IPS DF 19.7 (cell line): ENCODE measurements at places on chromosomes 7 and 10.

- no peak for DNase-seq
Measured at GRCh38 chr7:69762821-69763352, 164.6 kb downstream of the AUTS2 start.

GRCh38 chr7:12851142-12851541 lies 163.7 kb downstream of the ARL4A start:
- no peak for DNase-seq

DNA sequence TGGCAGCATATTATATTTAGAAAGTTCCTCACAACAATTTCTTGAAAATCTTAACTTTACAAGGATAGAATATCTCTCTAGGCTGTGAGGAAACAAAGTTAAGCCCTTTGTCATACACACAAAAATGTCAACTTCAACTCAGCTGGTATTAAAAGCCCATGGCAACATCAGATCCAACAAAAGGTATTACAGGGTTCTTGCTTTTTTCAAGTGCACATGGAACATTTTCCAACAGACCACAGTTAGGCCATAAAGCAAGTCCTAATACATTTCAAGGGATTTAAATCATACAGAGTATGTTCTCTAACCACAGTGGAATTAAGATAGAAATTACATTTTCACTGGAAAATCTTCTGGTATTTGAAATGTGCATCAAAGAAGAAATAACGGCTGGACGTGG lies 71.9 kb upstream of the OIT3 start:
- no peak for DNase-seq

DNA sequence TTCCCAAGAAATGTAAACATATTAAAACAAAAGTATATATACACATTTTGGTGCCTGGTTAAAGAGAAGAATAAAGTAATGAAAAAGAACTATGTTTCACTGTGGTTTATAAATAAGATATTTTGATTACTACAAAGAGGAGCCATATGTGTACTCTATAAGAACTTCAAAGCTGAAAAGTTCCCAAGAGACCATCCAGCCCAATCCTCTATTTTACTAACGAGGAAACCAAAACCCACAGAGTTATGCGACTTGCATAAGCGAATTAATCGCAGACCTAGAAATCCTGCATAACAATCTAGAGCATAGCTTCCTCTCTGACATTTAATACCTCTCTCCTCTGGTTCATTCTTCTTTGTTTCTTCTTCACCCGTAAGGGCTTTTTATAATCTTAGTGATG lies 937.1 kb downstream of the CNTNAP2 start:
- no peak for DNase-seq

DNA sequence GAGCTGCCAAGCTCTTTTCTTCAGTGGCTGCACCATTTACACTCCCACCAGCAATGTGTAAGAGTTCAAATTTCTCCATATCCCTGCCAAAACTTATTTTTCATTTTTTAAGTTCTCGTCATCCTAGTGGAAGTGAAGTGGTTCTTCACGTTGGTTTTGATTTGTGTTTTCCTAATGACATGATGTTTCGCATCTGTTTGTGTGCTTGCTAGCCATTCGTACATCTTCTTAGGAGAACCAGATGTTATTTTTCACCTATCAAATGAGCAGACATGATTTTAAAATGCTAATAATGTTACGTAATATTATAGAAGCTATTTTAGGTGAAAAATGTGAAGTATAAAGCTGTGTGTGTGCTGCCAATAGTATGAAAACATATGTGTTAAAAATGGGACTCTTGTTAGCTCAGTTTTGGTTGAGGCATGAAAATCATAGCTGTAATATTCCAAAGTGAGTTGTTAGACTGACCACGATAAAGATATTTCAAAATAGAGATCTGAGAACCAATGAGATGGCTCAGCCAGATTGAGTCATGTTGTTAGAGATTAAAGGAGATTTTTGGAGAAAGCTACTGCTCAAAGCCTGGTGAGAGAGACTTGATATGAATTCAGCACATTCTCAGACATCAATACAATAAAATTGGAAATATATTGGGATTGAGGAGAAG lies 25.9 kb upstream of the GALNT11 start:
- DNase-seq, result no peak

GRCh38 chr7:28840592-28840995 lies 117.5 kb downstream of the TRIL start:
- no peak for DNase-seq

GRCh38 chr10:69044546-69044945 lies 43.4 kb upstream of the SRGN start:
- DNase-seq, result no peak

GRCh38 chr10:3067118-3067858 lies at the start of gene PFKP:
Gene PFKP, plus strand, starts transcription at chr10:3067548. Its CDS starts 48 bp downstream, at chr10:3067596.
- DNase-seq, result no peak

DNA sequence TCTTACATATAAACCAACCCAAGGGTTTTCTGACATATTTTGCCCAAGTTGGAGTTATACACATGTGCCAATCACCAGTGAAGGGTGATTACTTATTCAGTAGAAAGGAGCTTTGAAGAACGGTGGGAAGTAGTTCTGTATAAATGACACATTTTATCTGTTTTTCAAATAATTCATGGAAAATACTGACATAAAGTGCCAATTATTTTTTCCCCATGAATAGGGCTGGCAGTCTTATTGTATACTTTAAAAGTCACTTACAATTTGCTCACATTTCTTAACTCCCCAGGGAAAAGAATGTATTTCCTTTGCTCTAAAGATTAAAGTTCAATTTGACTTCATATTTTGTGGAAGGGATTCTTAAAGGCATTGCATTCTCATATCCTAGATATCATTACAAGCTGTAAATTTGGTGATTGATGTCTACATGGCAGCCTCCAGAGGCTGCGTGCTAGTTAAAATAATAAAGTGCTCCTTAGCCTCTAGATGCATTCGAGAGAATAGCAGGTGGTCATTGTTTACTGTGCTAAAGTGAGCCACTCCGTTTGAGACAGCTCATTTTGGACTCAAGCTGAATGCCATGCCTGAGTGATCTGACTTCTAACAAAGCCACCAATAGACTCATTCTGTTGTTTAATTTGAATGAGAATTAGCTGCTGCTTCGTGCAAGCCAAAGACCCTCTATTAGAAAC lies 148.8 kb upstream of the NRP1 start:
- no peak for DNase-seq

DNA sequence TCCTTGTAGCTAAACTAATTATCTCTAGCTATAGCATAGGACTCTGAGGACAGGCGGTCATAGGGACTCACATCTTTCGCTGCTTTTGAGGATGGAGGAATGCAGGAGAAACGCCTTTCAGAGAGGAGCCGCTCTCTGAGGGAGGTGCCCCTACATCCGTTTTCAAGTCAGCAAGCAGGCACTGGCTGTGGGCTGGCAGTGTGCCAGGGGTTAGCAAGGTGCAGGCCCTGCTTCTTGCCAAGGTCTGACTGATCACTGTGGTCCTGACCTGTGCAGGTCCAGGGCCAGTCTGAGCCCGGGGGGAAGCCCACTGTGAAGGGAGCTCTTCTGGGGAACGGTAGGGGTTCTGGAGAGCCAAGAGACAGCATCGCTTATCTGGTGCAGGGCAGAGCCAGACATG lies 89.4 kb downstream of the SH3PXD2A start:
- no peak for DNase-seq

GRCh38 chr7:86978808-86979506 lies 80.5 kb downstream of the ELAPOR2 start:
- no peak for DNase-seq

GRCh38 chr10:52129410-52130178 lies 184.5 kb upstream of the DKK1 start:
- no peak for DNase-seq

GRCh38 chr10:62373995-62374861 lies at the start of gene ZNF365:
Gene ZNF365, plus strand, starts transcription at chr10:62374369. Its CDS starts 1,825 bp downstream, at chr10:62376194.
- no peak for DNase-seq
